ENCODE measurements at places on chromosomes 13 and 19. TPM values are rescaled to one million over a fixed set of nuclear protein-coding genes. Genes with fewer than 3 reads are reported as not detected.
A peak's percentile ranks its signal among the peaks of the same experiment; 100 is the strongest.

DNA sequence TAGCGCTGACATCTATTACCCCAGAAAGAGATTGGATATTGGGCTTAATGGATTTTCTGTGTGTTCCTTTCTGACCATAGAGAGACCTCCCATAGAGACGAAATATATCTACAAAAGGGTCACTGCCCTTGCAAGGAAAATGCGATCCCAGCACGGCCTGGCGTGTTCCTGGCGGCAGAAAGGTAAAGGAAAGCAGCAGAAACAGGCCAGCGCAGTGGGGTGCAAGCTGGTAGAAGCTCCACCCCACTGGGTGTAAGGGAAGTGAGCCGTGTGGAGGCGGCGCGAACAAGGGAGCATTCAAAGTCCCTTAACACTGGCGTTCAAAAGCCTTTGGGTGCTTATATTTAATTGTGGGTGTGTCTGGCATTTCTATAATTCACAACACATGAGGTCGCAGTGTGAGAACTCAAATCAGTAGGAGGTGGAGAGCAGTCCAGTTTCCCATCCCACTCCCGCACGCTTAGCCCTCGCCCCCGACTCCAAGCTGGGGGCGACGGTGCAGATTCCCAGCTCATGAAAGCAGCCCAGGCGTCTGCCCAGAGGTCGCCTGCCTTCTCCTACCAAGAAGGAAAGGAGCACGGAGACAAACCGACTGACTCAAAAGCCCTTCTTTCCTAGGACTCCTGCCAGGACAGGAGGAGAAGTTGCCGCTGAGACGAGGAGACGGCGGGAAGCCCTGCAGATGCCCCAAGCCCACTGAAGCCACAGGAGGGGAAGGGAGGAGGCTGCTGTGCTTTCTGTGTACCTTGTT is 478.4 kb downstream of the FOXO1 start:
- DNase-seq = peak; percentile 82
- peaks cover 18% of the 10 kb centered on the region for H3K36me3 ChIP-seq
- peak overlapping the region; percentile 74 for H3K4me3 ChIP-seq

GRCh38 chr19:19105365-19106055 is 32.8 kb downstream of the TMEM161A start:
- DNase-seq = no peak
- no peak overlapping the region for H3K27ac ChIP-seq
- H3K4me1 ChIP-seq = no peaks in the 10 kb centered on the region
- no peaks in the 10 kb centered on the region for H3K27me3 ChIP-seq
- no peak overlapping the region for H3K4me3 ChIP-seq

- H3K36me3 ChIP-seq = peaks cover 48% of the 10 kb centered on the region
- no peak overlapping the region for H3K4me3 ChIP-seq
- no peak overlapping the region for H3K27ac ChIP-seq
- DNase-seq = no peak
- H3K4me1 ChIP-seq = peaks cover 5% of the 10 kb centered on the region
Observed at GRCh38 chr19:7560255-7560654, 24.7 kb downstream of the PNPLA6 start.

DNA sequence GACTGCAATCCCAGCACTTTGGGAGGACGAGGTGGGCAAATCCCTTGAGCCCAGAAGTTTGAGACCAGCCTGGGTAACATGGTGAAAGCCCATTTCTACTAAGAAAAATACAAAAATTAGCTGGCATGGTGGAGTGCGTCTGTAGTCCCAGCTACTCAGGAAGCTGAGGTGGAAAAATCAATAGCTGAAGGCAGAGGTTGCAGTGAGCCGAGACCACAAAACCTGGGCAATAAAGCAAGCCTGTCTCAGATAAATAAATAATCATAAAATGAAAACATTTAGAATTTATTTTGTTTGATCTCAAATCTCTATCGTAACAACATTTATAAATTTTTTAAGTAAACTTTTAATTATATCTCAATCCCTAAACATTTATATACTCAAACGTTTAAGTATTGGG is 36.6 kb downstream of the USP12 start:
- no peaks in the 10 kb centered on the region for H3K27me3 ChIP-seq
- no peak overlapping the region for H3K27ac ChIP-seq
- peaks cover 45% of the 10 kb centered on the region for H3K4me1 ChIP-seq
- H3K4me3 ChIP-seq = no peak overlapping the region
- no peak for DNase-seq
- peaks cover 15% of the 10 kb centered on the region for H3K36me3 ChIP-seq

- no peak overlapping the region for H3K27ac ChIP-seq
- H3K4me1 ChIP-seq = no peaks in the 10 kb centered on the region
- no peak for DNase-seq
- H3K36me3 ChIP-seq = no peaks in the 10 kb centered on the region
Observed at GRCh38 chr19:56868446-56868845, 27.9 kb upstream of the PEG3 start.

DNA sequence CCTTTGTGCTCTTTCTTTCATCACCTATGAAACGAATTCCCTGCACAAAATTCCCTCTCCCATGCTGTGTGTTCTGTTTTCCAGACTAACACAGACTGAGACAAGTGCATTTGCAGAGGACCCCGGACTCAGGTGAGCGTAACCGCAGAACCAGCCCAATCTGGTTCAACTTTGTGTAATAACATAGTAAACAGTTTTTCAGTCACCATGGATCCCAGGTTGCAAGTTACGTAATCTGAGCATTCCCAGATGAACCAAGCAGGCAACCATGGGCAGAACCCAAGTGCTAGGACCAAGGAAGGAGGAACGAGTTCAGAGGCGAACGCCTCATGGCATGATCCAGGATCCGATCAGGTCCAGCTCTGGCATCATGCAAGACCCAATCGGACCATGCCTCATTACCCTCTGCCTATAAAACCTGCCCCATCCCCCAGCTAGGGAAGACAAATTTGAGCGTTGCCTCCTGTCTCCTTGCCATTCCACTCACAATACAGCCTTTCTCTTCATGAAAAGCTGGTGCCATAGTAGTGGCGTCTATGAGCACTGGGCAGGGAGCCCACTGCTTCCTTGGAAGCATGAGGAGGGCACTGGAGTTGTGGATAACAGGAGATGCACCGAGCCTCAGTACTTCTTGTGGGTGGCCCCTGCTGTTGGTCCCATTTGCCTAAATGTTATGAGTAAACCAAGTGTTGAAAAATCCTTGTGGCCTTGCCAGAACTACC is 107.6 kb downstream of the ABCC4 start:
- no peak for DNase-seq
- peaks cover 2% of the 10 kb centered on the region for H3K36me3 ChIP-seq
- H3K4me3 ChIP-seq = no peak overlapping the region
- H3K27ac ChIP-seq = no peak overlapping the region

LMTK3 gene
- total RNA-seq = 2.8 TPM

- H3K27ac ChIP-seq = no peak overlapping the region
- peaks cover 5% of the 10 kb centered on the region for H3K27me3 ChIP-seq
- no peaks in the 10 kb centered on the region for H3K36me3 ChIP-seq
- no peaks in the 10 kb centered on the region for H3K4me1 ChIP-seq
- DNase-seq = no peak
Observed at GRCh38 chr19:5881543-5882299, 11.4 kb upstream of the FUT5 start.

DNA sequence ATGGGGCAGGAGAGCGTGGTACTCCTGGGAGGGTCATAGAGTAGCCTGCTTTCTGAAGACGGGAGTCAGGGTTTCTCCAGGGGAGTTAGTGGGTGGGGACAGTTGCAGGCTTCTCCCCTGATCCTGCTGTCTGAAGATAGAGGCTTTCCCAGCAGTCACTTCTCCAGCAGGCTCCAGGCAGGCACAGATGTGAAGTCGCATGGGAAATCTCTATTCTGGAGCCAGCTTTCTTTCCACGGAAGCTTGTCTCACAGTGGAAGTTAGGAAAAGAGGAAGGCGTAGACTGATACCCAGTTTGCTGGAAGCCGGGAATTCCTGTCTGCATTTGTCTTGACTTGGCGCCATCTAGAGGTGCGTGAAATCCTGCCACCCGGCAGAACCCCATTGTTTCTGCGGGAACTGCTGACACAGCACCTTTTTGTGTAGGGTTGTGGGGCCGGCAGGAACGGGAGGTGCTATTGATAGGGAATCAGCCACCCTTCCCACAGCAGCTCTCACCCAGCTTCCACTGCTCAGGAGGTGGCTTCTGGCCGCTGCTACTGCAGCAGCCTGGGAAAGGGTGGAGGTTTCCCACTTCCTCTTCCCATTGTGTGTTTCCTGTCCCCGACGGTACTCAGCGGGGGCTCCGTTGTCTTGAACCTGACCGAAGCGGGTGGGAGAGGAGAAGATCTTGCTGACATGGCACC is 28.5 kb upstream of the NPAS1 start:
- peak; percentile 63 for DNase-seq
- H3K4me1 ChIP-seq = peaks cover 15% of the 10 kb centered on the region
- H3K27me3 ChIP-seq = no peaks in the 10 kb centered on the region
- H3K27ac ChIP-seq = peak overlapping the region; percentile 68
- H3K36me3 ChIP-seq = peaks cover 24% of the 10 kb centered on the region

- no peaks in the 10 kb centered on the region for H3K27me3 ChIP-seq
- no peak overlapping the region for H3K4me3 ChIP-seq
- no peak for DNase-seq
- peaks cover 3% of the 10 kb centered on the region for H3K4me1 ChIP-seq
Observed at GRCh38 chr13:23870356-23871140, 18.7 kb downstream of the MIPEP start.

GRCh38 chr13:22399801-22400420 is 729.0 kb downstream of the FGF9 start:
- H3K27me3 ChIP-seq = no peaks in the 10 kb centered on the region
- H3K27ac ChIP-seq = no peak overlapping the region
- no peak overlapping the region for H3K4me3 ChIP-seq
- DNase-seq = no peak
- H3K4me1 ChIP-seq = no peaks in the 10 kb centered on the region

- no peak for DNase-seq
- peaks cover 2% of the 10 kb centered on the region for H3K36me3 ChIP-seq
- H3K27ac ChIP-seq = no peak overlapping the region
- no peak overlapping the region for H3K4me3 ChIP-seq
- peaks cover 4% of the 10 kb centered on the region for H3K27me3 ChIP-seq
Observed at GRCh38 chr19:49636233-49636932, 3.6 kb downstream of the RRAS start.

- H3K4me3 ChIP-seq = no peak overlapping the region
- no peak overlapping the region for H3K27ac ChIP-seq
- H3K27me3 ChIP-seq = no peaks in the 10 kb centered on the region
- no peaks in the 10 kb centered on the region for H3K4me1 ChIP-seq
- DNase-seq = no peak
Observed at GRCh38 chr13:82364525-82364924, 1517.7 kb downstream of the SLITRK1 start.

DNA sequence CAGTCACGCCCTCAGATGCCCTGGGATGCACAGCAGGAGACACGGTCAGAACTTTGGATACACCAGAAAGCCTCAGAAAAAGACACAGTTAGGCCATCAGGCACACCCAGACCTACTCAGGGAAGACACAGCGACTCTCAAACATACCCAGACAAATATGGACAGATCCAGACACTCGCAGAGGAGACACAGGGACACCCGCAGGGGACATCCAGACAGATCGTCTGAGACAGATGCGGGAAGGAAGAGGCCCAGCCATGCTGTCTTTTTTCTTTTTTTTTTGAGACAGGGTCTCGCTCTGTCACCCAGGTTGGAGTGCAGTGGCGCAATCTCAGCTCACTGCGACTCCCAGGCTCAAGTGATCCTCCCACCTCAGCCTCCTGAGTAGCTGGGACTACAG is 4.8 kb downstream of the DPF1 start:
- H3K27ac ChIP-seq = no peak overlapping the region
- no peaks in the 10 kb centered on the region for H3K36me3 ChIP-seq
- H3K4me3 ChIP-seq = no peak overlapping the region

DNA sequence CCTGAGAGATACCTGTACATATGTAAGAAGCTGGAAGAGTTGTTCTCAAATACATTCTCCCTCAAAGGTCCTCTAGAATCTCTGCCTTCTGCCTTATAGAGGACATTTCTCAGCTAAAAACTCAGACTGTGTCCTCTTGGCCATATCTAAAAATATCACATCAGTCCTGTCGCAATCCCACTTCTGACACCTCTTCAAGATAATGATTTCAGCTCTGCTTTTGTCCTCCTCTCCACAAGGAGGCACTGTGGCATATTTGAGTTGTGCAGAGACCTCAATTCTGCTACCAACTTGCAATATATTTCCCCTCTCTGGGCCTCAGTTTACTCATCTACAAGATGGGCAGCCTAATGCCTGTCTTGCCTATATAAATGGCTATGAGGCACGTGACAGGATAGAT is 16.6 kb downstream of the ADAMTS10 start:
- H3K27me3 ChIP-seq = peaks cover 12% of the 10 kb centered on the region
- no peak overlapping the region for H3K27ac ChIP-seq
- peaks cover 10% of the 10 kb centered on the region for H3K4me1 ChIP-seq
- peaks cover 12% of the 10 kb centered on the region for H3K36me3 ChIP-seq
- H3K4me3 ChIP-seq = no peak overlapping the region
- DNase-seq = no peak

KCNK6 gene
- total RNA-seq = 13.7 TPM

FCGBP gene
- 6.2 TPM for total RNA-seq

GSX1 gene
- not detected for total RNA-seq

- H3K27me3 ChIP-seq = no peaks in the 10 kb centered on the region
- no peak for DNase-seq
- no peaks in the 10 kb centered on the region for H3K36me3 ChIP-seq
- peaks cover 6% of the 10 kb centered on the region for H3K4me1 ChIP-seq
- H3K27ac ChIP-seq = no peak overlapping the region
- no peak overlapping the region for H3K4me3 ChIP-seq
Observed at GRCh38 chr13:46565808-46566750, 13.1 kb downstream of the LRCH1 start.

- no peaks in the 10 kb centered on the region for H3K27me3 ChIP-seq
- DNase-seq = no peak
- no peaks in the 10 kb centered on the region for H3K36me3 ChIP-seq
- no peaks in the 10 kb centered on the region for H3K4me1 ChIP-seq
Observed at GRCh38 chr13:88124142-88124541, 453.0 kb downstream of the SLITRK5 start.

DNA sequence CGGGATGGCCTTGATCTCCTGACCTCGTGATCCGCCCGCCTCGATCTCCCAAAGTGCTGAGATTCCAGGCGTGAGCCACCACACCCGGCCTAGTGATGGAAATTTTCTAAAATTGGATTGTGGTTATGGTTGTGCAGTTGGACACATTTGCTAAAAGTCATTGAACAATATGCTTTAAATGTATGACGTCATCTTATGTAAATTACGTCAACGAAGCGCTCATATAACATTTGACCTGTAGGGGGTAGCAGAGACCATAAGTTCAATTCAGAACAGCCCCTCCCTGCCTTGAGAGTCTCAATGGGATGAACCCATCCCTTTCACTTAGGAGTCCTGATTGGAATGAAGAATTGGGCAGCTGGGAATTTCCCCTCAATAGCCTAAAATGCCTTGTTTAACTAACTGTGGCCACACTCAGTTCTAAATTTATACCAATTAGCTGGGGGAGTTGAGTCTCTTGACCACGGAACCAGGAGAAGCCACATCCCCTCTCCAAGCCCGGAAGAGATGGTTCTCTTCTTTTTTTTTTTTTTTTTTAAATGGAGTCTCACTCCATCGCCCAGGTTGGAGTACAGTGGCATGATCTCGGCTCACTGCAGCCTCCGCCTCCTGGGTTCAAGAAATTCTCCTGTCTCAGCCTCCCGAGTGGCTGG is 15.2 kb upstream of the TLE6 start:
- peak overlapping the region; percentile 49 for H3K27ac ChIP-seq
- peaks cover 5% of the 10 kb centered on the region for H3K4me1 ChIP-seq
- no peaks in the 10 kb centered on the region for H3K36me3 ChIP-seq
- no peaks in the 10 kb centered on the region for H3K27me3 ChIP-seq
- peak overlapping the region; percentile 59 for H3K4me3 ChIP-seq
- DNase-seq = peak; percentile 75

Measured in activated CD8-positive, alpha-beta T cell treated with anti-CD3 and anti-CD28 coated beads, Interleukin-2, amount 10 ng/mL, durations not matched to agents 7 days and 5 days (primary cell).